ENCODE measurements at places on chromosomes 13 and 19.

- no peak for DNase-seq
Measured at GRCh38 chr19:12984143-12984627, 11.1 kb upstream of the NFIX start.

GRCh38 chr13:97526556-97526955 is 92.6 kb downstream of the RAP2A start:
- DNase-seq, result no peak

- DNase-seq, result no peak
Measured at GRCh38 chr13:51420681-51421490, 31.9 kb downstream of the INTS6 start.

DNA sequence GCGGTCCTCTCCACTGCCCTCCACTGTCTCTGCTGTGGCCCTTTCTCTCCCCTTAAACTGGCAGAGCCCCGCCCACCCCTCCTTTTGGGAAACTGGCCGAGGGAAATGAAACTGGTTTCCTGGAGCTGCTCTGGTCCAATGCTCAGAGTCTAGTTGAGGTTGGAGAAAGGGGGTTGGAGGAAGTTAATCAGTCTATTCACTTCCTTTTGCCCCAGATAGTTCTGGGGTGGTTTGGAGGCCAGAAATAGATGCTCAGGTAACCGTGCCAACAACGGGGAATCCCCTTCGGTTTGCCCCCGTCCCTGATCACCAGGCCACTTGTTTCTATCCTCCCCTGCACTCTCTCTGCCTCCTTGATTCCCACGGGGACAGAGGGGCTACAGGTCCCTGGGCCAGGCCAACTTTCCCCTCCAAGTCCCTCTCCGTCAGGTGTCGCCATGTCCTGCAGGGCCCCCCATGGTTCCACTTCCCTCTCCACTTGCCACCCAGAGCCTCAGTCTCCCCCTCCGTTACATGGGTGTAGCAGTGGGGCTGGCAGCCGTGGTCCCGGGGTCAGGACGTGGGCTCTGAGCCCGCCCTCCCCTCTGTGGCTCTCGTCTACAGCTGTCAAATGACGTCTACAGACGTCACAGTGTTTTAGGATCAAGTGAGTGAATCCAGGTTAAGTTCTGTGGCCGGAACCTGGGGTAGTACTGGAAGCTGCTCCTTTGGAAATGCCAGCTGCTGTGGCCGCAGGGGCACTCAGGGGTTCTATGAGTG is at the start of gene IL4I1:
TSS of gene IL4I1 (minus strand) at position 25 of the 759 bp plus-strand sequence. CDS start 727 bp downstream, outside the sequence.
- peak; percentile 45 for DNase-seq

GRCh38 chr13:77397636-77398035 is 70.7 kb upstream of the MYCBP2 start:
- no peak for DNase-seq

DNA sequence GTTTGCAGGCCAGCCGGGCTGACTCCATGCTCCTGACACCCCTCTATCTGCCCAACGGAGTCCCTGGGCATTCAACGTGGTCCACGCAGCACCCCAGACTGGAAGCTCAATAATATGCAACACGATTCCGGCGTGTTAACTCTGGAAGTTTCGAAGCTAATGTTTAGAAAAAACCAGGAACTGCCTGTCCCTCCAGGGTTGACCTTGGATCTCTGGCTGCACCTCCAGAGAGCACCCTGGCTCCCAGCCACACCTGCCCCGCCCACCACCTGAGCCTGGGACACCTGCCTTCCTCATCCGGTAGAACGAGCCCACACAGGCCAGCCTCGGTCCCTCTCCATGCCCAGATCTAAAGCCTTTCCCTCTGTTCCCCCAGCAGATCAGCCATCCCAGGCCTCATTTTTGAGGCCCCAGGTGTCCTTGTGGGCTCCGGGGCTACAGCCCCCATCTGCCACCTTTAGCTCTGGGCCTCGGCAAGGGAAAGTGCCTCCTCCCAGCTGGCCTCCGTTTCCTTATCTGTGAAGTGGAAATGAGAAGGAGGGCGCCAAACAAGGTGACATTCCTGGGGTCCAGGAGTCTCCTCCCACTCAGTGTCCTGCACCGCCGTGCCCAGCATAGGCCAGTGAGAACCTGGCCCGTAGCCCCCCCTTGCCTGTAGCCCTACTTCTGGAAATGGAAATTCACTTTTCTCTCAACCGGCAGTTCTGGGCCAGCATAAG is 38.7 kb downstream of the KLF2 start:
- no peak for DNase-seq

- no peak for DNase-seq
Measured at GRCh38 chr19:48182434-48182833, 12.0 kb downstream of the ZSWIM9 start.

- DNase-seq, result no peak
Measured at GRCh38 chr13:23963184-23963931, 66.1 kb upstream of the C1QTNF9B start.

- no peak for DNase-seq
Measured at GRCh38 chr13:95260031-95260525, 41.2 kb downstream of the ABCC4 start.

GRCh38 chr19:13447978-13448377 is 58.3 kb downstream of the CACNA1A start:
- no peak for DNase-seq

GRCh38 chr13:52788011-52788410 is 48.4 kb upstream of the CNMD start:
- DNase-seq, result no peak

DNA sequence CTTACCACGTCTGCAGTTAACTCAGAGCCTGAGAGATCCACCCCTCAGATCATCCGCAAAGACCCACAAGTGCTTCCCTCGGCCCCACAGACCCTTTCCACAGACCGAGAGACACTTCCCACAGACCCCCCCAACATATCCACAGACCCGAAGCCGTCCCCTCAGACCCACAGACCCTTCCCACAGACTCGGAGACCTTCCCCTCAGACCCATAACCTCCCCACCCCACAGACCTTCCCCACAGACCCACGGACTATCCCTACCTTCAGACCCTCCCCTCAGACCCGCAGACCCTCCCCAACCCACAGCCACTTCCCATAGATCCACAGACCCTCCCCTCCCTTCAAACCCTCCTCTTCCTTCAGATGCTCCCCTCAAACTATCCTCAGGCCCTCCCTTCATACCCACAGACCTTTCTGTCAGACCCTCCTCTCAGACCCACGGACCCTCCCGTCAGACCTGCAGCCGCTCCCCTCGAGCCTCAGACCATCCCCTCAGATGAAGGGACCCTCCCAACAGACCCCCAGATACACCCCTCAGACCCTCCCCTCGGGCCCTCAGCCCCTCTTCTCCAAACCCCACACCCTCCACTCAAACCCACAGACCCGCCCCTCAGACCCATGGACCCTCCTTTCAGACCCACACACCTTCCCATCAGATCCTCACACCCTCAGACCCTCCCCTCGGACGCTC is 20.1 kb upstream of the TFDP1 start:
- no peak for DNase-seq

DNA sequence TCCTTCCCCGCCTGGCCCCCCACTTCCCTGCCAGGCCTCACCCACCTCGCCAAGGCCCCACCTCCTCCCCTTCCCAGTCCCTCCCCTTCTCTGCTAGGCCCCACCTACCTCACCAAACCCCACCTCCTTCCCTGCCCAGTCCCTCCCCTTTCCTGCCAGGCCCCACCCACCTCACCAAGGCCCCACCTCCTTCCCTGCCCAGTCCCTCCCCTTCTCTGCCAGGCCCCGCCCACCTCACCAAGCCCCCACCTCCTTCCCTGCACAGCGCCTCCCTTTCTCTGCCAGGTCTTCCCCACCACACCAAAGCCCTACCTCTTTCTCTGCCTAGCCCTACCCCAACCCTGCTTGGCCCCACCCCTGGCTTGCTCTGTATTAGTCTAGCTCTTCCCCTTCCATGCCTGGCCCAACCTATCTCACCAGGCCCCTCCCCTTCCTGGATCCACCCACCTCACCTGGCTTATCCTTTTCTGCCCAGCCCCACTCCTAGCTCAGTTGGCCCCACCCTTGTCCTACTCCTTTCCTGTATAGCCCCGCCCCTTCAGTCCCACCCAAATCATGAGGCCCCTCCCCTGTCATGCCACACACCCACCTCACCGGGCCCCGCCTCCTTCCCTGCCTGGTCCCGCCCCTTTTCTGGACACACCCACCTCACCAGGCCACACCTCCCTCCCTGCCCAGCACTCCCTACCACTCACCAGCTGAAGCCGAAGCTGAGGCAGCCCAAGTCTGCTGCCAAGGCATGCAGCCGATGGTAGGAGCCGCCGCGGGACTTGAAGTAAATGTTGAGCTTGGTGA is 16.2 kb downstream of the CERS1 start:
- no peak for DNase-seq

DNA sequence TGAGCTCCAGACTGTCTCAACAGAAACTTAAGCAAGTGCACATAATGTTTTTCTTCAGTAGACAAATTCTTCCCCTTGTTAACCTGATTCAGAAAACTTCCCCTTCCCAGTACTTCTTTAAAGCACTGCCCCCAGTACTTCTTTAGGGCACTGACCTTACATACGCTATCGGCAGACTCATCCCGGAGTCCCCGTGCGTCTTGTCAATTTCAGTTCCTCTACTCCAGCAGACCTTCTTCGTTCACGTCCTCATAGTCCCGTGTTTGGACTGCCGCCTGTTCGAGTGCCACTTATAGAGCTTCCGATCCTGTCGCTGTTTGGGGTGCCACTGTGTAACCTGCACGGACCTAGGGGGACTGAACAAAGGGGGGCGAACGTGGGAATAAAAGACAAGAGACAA is 29.0 kb downstream of the ZNF627 start:
- DNase-seq, result no peak

GRCh38 chr13:40306817-40307216 is 359.6 kb downstream of the FOXO1 start:
- no peak for DNase-seq

GRCh38 chr19:51938936-51939335 is 11.7 kb downstream of the ZNF613 start:
- no peak for DNase-seq

DNA sequence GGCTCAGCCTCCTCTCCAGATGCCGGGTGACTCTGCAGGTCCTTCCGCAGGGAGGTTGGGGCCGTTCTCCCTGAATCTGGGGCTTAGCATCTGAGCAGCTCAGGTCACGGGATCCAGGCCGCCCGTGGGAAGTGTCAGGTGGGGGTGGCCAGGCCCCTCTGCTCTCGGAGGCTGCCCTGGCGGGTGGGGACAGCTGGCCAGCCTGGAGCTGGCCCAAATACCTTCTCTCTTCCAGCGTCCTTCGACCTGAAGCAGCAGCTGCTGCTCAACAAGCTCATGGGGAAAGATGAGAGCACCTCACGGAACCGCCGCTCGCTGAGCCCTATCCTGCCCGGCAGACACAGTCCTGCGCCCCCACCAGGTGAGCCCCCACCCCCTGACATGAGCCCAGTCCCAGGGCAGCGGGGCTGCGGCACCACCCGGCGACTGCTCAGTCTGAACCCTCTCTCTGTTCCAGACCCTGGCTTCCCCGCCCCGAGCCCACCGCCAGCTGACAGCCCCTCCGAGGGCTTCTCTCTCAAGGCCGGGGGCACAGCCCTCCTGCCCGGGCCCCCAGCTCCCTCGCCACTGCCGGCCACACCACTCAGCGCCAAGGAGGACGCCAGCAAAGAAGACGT is 19.1 kb downstream of the PEX11G start:
- DNase-seq, result no peak

- no peak for DNase-seq
Measured at GRCh38 chr19:49916839-49917733, 11.9 kb upstream of the ATF5 start.

- no peak for DNase-seq
Measured at GRCh38 chr13:47135800-47136503, 239.1 kb upstream of the HTR2A start.

GRCh38 chr13:47813718-47814117 is 187.4 kb downstream of the SUCLA2 start:
- DNase-seq, result no peak

GRCh38 chr13:66001140-66001539 is 1229.0 kb downstream of the PCDH9 start:
- no peak for DNase-seq

GRCh38 chr13:73850104-73850873 is 283.9 kb downstream of the KLF12 start:
- DNase-seq, result no peak

- DNase-seq, result no peak
Measured at GRCh38 chr13:25608181-25608580, 236.4 kb downstream of the ATP8A2 start.

DNA sequence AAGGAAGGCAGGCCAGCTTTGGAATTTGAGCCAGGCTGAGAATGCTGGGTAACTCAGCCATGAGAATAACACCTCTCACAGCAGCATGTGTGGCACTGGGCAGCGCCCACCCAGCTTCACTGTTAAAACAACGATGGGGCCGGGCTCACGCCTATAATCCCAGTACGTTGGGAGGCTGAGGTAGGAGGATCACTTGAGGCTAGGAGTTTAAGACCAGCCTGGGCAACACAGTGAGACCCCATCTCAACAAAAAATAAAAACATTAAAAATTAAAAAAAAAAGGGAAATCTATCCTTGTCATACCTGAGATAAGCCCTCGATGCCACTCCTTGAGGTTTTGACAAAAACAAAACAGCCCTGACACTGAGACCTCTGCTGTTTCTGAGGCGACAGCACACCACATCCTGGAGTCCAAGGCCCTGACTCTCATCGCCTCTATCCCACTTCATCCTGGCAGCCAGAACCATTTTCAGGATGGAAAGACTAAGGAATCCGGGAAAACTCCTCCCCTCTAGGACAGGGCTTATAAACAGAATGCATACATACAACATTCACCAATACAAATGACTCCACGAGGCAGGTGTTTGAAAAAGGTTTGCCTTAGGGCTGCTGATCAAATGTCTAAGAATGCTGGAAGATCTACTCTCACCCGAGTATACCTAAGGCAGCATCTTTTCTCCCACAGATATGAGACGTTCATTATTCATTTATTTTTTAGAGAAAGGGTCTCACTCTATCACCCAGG is 22.6 kb upstream of the TIMM44 start:
- no peak for DNase-seq

DNA sequence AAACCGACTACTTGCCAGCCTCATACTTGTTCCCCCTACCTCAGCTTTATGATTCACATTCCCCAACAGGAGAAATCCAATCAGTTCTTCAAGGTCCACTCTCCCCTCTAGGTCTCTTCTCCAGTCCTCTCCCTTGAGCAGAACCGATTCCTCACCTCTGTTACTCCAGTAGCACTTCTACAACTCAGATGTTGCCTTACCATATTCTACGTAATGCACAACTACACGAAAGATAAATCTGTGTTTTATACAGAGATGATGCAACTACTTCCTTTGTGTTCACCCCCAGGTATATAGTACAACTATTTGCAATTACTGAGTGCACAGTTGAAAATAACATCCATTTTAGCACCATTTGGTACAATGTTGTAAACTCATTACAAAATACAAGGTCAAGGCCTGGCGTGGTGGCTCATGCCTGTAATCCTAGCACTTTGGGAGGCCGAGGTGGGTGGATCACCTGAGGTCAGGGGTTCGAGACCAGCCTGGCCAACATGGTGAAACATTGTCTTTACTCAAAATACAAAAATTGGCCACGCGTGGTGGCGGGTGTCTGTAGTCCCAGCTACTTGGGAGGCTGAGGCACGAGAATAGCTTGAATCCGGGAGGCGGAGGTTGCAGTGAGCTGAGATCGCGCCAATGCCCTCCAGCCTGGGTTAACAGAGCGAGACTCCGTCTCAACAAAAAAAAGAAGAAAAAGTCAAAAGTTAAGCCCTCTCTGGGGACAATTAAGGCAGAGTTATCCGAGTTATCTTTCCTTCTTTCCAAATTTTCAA is 2.8 kb upstream of the WBP4 start:
- DNase-seq, result no peak

GRCh38 chr19:38850436-38850975 is 720 bp upstream of the HNRNPL start:
- DNase-seq, result peak; percentile 97
